Mammary epithelial cell (primary cell): ENCODE measurements at places on chromosomes 2 and 18. TPM values are rescaled to one million over a fixed set of nuclear protein-coding genes. Genes with fewer than 3 reads are reported as not detected.

- DNase-seq: no peak
These were observed 113.0 kb downstream of the RND3 start for GRCh38 chr2:150374492-150374891.

- no peak for DNase-seq
These were observed 114.8 kb downstream of the NEB start for GRCh38 chr2:151619337-151619989.

DNA sequence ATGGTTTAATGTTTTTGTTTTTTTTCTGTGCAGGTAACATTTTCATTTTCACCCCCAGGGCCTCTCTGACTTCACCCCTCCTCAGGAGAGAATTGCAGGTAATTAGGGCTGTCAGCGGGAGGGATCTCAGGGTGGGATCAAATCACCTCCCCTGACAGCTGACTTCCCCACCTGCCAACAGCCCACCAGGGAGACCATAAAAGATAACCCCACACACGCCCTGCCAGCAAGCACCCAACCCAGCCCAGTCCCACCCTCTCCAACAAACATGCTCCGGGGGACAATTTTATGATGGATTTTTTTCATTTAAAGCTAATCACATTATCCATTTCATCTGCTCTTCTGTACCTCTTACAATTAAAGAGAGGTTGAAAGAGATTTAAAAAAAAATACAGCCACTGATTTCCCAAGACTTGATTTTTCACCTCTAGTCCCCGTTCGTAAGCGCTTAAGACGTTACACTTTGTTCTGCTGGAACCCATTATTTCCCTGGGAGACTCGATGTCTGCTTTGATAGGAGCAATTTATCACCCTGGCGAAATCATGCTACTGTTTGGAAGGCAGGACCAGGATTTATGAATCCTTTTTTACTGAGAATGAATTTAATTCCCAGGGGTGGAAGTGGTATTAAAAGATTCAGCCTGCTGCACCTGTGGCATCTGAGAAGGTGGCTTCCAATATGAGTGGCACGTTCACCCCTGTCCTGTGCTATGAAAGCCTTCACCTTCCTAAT, 232.9 kb upstream of the ID2 start:
- no peak for DNase-seq

The MC4R gene
- not detected for total RNA-seq
